Coronary artery (tissue), 2 donors: ENCODE measurements at places on chromosomes 1 and 21.

GRCh38 chr21:8991968-8992621 lies 1529.3 kb upstream of the TPTE start:
- no peak for DNase-seq

GRCh38 chr21:34354836-34355235 lies 9.0 kb upstream of the KCNE2 start:
- peak; percentile 11 for DNase-seq

DNA sequence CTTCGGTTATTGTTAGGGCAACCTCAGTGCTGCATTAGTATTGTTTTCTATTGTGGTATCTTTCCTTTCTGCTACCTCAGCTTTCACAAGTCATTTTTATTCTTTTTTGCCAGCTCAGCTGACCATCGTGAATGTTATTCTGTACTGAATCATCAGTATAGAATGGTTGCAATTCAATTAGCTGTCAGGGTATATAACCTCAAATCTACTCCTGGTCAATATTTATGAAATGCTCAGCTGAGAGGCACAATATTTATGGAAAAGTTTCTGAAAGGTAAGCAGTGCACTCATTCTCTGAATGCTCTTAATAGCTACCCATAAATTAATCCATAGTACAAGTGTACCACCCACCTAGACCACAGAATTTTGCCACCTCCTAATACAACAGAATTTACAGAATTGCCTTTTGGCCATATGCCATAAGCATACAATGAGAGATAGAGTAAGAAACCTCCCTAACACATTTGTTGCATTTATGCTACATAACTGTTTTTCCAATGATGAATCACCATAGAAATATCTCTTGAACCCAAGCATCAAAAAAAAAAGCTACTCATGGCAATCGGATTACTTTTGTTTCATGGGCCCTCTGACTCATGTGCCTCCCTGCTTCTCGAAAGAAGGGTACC lies 732.6 kb upstream of the CHRM3 start:
- DNase-seq: no peak

GRCh38 chr1:201213926-201214325 lies 23.3 kb downstream of the IGFN1 start:
- no peak for DNase-seq
